Activated naive CD4-positive, alpha-beta T cell (primary cell): ENCODE measurements at places on chromosomes 16 and 17.

DNA sequence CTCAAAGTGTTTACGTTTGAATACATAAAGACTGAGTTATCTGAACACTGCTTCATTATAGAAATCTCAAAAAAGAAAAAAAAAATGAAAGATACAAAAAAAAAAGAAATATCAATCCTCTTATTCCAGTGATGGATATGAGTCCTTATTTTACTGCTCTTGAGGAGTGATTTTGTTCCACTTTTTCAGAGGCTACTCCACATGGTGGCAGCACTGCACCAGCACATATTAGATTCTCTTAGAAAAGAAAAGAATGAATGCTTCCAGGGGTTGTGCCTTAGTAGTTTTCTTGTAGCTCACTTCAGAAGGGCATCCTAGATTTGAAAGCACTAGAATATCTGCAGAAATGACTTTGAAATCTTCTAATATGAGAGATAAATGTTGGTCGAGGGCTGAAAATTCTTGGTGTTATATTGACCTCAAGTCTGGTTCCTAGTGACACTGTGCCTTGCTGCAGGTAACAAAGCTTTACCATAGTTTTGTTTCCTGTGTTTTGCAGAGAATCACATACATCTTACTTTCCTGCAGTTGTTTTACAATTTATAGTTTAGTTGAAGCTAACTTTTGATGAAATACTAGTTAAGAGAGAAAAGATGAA, 25.9 kb downstream of the AP2B1 start:
- DNase-seq: peak; percentile 25

GRCh38 chr16:20826039-20826566, 19.8 kb downstream of the REXO5 start:
- DNase-seq: no peak

DNA sequence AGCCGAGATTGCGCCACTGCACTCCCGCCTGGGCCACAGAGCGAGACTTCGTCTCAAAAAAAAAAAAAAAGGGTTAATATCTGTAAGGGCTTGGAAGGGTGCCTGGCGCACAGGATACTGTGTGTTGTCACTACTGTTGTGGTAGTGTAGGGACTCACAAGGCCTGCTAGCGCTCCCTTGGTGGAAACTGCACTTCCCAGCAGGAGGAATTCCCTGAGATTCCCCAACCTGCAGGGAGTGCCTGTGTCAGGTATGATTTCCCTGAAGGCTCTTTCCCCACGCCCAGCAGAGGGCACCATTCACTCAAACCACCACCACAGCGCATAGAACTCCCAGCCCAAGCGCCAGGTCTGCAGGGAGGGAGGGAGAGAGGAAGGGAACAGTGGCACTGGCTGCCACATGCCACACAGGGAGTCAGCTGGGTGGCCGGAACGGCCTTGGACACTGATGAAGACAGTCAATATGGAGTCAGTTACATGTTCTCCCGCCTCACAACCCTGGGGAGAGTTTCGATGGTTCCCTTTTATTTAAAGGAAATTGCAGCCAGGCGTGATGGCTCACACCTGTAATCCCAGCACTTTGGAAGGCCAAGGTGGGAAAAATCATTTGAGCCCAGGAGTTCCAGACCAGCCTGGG, 32.7 kb upstream of the CDH1 start:
- peak; percentile 23 for DNase-seq

DNA sequence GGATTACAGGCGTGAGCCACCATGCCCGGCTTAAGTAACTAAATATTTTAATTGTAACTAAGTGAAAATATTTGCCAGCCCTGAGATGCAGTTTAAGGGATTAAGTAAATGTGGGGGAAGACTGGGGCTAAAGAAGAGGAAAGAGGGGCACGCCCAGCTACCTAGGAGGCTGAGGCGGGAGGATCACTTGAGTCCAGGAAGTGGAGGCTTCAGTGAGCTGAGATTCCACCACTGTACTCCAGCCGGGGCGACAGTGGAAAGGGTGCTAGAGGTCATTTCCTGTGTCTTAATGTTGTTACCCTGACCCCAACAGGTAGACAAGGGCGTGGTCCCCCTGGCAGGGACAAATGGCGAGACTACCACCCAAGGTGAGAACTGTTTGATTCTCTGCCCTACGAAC, 2.8 kb downstream of the ALDOA start:
- DNase-seq: no peak

GRCh38 chr16:4693956-4694641, 737 bp downstream of the NUDT16L1 start:
- DNase-seq: no peak

- no peak for DNase-seq
Measured at GRCh38 chr17:42438600-42439567, 15.8 kb upstream of the CAVIN1 start.

DNA sequence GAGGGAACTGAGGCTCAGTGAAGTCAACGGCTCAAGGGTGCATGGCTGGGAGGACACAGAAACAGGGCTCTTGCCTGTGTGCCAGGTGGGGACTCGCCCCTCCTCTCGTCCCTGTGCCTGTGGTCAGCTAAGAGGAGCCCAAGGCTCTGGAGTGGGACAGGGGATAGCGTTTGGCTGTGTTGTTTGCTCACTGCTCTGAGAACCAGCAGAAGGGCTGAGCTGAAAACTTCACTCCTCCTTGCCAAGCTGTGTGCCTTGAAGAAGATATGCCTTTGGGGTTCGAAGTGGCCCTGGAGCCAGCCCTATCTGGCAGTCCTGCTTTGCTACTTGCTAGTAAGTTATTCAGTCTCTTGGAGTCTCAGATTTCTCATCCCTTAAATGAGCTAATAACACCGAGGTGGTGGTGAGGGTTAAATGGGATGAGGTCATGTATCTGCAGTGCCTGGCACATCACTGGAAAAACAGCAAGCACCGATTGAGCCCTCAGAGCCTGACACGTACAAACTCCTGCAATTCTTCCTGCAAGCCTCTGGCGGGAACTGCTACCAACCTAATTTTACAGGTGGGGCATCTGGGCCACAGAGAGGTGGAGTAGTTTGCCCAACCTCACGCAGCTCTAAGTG, 17.7 kb downstream of the FOXL1 start:
- DNase-seq: no peak

- no peak for DNase-seq
Measured at GRCh38 chr16:22052980-22053379, 39.4 kb upstream of the VWA3A start.

GRCh38 chr17:61487161-61487988, 35.2 kb downstream of the TBX4 start:
- DNase-seq: no peak

DNA sequence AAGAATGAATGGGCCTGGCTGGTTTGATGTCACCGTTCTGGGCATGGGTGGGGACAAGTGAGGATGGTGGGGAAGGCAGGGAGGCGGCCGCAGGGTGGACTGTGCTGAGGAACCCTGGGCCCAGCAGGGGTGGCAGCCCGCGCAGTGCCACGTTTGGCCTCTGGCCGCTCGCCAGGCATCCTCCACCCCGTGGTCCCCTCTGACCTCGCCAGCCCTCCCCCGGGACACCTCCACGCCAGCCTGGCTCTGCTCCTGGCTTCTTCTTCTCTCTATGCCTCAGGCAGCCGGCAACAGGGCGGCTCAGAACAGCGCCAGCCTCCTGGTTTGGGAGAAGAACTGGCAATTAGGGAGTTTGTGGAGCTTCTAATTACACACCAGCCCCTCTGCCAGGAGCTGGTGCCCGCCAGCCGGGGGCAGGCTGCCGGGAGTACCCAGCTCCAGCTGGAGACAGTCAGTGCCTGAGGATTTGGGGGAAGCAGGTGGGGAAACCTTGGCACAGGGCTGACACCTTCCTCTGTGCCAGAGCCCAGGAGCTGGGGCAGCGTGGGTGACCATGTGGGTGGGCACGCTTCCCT, 6.5 kb upstream of the SERPINF1 start:
- no peak for DNase-seq
